ENCODE measurements at places on chromosomes 3 and 15.

DNA sequence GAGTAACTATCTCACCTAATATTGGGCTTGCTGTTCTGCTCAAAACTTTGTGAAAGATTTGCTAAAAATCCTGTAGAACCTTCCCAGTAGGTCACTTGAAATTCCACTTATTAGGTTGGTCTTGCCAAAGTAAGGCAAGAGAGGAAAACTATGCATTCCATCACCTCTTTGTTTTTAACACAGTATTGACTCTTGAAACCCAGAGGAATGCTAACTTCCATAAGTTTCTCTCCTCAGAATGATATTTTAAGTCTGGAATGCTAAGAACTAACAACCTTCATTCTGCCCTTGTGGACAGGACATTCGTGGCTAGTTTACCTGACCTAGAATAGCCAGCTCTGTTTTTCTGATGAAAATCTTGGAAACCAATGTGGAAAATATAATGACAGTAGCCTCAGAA is 154.5 kb downstream of the TMCO5A start:
- no peak for DNase-seq

DNA sequence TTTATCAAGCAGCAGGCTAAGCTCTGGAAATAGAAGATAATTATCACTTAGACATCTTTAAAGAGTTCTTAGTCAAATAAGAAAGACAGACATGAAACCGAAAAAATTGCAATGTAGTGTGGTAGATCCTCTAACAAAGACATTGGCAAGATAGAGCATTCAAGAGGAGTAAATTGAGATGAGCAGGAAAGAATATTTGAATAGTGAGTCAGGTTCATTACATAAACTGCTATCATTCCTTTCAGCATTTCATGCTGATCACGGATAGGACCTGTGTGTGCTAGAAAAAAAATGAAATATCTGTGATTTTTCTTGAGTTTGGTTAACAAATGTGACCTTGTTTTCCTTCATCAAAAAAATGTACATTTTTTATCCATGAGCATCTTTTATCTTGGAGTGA is 460.9 kb downstream of the OTOL1 start:
- no peak for DNase-seq

- no peak for DNase-seq
Observed at GRCh38 chr3:152039887-152040286, 166.4 kb downstream of the SUCNR1 start.

DNA sequence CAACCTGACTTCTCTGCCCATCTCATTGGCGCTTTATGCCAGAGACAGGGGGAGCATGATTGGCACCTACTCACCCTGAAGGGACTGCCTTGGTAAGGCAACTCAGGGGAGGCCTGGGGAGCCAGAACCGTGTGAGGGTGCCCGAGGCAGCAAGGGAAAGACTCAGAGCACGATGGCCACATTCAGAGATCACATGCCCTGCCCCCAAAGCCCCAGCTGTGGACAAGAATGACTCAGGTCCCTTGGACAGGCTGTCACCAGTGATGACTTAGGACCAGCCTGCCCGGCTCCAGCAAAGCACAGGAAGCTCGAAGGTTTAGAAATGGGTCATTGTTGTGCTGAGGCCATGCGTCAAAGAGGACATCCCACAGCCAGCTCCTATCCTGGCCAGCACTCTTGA is 49.1 kb upstream of the LIMD1 start:
- no peak for DNase-seq

GRCh38 chr3:28173836-28174235 is 67.6 kb upstream of the CMC1 start:
- no peak for DNase-seq

DNA sequence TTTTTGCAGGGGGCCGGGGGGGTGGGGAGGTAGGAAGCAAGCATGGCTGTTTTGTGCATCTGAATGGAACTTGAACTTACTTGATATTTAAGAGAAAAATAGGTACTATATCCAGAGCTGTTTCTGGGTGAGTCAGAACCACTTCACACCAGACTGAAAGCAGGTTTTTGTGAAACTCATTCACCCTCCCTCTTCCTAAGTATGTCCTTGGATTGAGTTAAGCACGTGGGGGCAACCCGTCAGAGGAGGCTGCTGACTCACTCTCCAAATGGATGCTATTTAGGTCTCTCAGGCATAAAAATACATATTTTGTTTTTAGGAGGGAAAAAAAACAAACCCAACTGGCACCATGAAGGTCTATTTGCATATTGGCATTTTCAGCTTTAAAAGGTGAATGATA is 270.3 kb downstream of the RYR3 start:
- no peak for DNase-seq

GRCh38 chr3:15318661-15319060 is 13.7 kb downstream of the SH3BP5 start:
- no peak for DNase-seq

GRCh38 chr3:139151530-139151929 is 106.8 kb upstream of the PRR23C start:
- DNase-seq, result no peak

DNA sequence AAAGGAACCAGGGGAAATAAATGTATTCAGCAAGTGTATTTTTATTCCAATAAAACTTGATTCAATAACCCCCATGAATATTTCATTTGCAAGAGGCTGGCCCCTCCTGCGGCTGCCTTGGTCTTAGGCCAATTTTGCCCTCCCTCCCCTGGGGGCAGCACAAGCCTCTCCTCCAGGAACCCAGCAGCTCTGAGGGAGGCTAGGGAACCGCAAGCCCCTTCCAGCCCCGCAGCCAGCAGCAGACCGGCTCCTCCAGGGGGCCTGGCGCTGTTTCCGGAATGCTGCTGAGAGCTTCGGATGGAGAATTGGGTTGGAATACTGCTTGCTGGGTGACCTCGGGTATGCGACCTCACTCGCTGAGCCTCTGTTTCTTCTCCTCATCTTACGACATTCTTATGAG is 150.1 kb downstream of the RAB11A start:
- DNase-seq, result no peak

- DNase-seq, result no peak
Observed at GRCh38 chr15:33458421-33458820, 147.7 kb downstream of the RYR3 start.

GRCh38 chr3:37729119-37729518 is 132.6 kb upstream of the CTDSPL start:
- DNase-seq, result no peak

DNA sequence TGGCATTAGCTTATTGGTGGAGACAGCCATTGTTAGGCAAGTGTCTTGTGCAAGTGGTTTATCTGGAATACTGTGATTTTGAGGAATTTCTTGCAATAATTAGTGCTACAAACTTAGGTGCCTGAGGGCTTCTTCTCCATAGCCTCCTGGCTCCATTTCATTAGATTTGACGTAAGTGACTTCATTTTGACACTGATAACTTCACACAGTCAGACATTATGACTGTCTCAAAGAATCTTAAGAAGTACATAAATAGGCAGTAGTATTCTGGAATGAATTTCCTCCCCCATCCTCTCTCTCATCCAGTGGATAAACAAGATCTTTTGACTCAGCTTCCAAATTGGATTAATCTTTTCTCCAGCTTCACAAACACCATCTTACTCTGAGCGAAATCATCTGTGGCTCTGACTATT is 19.0 kb downstream of the ARL14 start:
- no peak for DNase-seq

GRCh38 chr3:40035177-40035576 is 225.8 kb downstream of the MYRIP start:
- DNase-seq, result no peak

DNA sequence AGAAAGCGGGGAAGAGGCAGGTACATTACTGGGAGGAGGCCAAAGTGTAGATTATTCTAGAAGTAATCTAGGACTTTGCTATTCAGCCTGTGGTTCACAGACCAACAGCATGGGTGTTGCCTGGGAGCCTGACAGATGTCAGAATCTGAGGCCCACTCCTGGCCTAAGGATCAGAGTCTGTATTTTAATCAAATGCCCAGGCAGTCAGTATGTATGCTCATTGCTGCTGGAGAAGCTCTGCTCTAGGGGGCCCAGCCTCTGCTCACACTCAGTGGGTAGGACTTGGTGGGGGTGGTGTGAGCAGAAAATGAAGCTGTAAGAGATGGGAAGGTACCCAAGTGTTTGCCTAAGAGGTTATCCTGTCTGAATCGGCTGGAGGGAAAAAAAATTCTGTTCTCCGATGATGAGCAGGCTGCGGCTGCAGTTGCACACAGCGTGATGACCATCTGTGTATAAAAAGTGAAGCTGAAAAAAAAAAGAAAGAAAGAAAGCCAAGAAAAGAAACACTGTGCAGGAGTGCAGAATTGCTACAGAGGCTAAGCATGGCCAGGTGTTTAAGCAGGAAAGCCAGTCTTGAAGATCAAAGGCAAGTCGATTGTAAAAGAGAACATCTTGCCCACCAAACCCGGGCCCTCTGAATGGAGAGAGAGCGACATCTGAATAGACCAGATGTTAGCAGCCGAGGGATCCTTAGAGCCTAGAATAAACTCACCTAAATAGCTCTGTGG is 65.2 kb downstream of the EIF4E3 start:
- no peak for DNase-seq

DNA sequence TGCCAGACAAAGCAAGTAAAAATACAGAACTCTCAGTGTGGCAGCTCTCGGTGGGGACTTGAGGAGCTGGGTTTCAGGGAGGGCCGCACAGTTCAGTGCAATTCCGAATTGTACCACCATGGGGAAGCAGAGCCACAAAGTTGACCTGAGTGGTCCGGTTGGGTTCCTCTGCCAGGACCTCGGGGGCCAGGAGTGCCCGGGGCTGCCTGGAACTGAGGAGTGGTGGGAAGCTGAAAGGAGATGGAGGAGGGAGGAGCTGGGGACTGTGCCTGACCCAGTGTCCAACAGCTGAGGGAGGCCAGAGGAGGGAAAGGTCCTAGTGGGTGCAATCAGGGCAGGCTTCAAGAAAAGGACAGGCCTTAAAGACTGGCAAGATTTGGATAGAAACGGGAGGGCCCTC is 32.2 kb upstream of the TRH start:
- DNase-seq, result peak; percentile 11

GRCh38 chr3:1381647-1382036 is 288.8 kb downstream of the CNTN6 start:
- no peak for DNase-seq

- DNase-seq, result no peak
Observed at GRCh38 chr3:59762941-59763340, 713.1 kb upstream of the CFAP20DC start.

- no peak for DNase-seq
Observed at GRCh38 chr3:101144105-101144504, 150.9 kb upstream of the ABI3BP start.

DNA sequence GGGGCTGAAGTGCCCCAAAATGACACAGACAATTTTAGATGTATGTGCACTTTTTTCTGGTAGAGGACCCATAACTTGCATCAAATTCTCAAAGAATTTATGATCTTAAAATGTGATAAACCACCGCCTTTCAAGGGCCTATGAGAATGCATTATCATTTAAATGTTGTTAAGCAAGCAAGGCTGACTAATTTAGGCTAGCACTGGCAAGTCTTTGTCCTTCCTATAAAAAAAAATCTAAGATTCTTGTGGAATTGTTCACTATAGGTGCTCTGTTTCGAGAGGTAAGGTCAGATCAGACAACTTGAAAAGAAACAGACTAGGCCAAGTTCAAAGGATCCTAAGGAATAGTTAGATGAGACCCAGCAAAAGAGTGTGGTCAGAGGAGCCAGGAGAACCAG is 128.9 kb upstream of the PHLDB2 start:
- no peak for DNase-seq

DNA sequence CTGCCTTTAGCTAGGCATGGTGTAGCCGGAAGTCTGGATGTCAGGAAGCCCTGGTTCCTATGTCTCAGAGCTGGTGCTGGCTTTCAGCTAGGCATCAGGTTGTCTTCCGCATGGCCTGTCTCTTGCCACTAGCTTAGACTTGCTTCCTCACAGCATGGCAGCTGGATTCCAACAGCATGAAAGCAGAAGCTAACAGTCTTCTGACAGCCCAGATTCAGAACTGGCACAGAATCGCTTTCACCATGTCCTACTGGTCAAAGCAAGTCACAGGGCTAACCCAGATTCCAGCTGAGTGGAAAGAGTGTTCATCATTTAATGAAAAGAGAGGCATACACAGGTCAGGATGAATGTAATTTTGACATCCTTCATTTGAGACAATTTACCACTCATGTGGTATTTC is 1050.5 kb downstream of the ROBO2 start:
- DNase-seq, result no peak

- DNase-seq, result no peak
Observed at GRCh38 chr15:54618120-54618519, 578.6 kb downstream of the RSL24D1 start.

DNA sequence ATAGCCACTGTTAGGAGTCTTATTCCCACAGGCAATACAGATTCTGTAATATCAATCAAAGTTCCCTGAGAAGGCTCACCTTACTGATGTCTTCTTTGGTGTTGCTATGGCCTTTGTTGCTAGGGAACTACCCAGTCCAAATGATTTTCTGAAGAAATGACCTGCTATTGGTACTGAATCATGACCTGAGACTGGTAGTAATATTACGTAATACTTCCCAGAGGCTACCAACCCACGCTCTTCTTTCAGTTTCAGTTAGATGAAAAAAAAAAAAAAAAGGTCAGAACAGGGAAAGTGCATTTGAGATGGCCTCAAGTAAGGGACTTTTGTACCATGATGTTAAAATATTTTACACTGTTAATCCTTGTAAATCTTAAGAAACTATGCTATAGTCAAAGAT is 1092.5 kb upstream of the EPHA6 start:
- DNase-seq, result no peak

DNA sequence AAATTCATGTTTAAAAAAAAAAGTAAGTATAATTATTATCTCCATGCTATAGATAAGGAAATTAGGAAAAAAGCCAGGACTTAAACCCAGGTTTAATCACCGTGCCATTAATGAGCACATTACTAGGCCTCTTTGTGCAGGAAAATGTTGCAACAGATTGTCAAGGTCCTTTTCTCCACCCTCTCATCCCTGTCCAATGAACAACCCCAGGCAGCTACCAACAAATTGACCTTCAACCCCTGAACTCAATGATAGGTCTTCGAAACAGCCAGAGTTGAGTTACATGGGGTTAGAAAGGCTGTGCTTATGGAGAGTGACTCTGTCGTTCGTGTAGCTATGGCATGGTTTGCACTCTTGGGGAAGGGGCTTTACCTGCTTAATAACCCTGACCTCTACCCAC is 84.2 kb upstream of the CTNNB1 start:
- no peak for DNase-seq

- DNase-seq, result no peak
Observed at GRCh38 chr3:88147261-88147660, 2.5 kb upstream of the C3orf38 start.

DNA sequence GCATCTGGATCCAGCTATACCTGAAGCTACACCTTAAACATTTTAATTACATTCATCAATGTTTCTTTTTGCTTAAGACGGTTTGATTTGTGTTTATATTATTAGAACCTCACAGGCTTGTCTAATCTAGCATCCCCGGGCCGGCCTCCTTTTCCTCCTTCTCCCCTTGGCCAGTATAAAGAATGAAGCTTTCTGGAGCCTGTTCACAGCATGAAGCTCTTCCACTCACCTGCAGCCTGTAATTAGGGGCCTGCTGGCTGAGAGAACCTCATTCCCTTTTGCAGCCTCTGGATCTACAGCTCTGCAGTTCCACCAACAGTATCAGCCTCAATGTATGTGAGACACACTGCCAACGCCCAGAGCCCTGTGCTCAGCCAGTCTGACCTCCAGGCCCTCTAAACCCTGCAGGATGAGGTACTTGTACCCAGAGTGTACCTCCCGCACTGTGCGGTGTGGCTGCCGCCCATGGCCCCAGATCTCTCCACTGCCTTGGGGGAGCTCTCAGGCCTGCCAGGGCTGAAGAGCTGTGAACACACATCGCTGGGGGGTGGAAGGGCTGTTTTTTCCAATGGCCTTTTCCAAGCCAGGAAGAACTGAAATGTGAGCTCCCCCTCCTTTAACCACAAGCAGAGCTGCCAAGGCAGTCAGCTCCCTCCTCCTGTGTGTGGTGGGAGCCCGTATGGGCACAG is 114.7 kb upstream of the ALDH1A3 start:
- no peak for DNase-seq

GRCh38 chr15:38636597-38636996 is 72.0 kb upstream of the RASGRP1 start:
- no peak for DNase-seq
